Fibroblast of skin of left quadriceps (primary cell): ENCODE measurements at places on chromosomes 3 and 15.

GRCh38 chr3:190272747-190273146, 49.5 kb downstream of the CLDN1 start:
- DNase-seq: no peak

DNA sequence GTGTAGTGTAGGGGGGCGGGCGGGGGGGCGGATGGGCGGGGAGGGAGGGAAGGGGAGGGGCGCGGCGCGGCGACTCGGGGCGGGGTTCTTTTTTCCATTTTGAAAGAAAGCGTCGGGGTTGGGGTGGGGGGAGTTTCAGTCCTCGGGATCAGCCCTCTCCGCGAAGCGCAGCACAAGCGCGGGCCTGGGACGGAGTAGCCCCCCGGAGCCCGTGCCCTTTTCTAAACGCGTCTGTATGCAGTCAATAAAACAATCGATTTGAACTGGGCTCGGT, 6.1 kb downstream of the ISLR2 start:
- DNase-seq: no peak

DNA sequence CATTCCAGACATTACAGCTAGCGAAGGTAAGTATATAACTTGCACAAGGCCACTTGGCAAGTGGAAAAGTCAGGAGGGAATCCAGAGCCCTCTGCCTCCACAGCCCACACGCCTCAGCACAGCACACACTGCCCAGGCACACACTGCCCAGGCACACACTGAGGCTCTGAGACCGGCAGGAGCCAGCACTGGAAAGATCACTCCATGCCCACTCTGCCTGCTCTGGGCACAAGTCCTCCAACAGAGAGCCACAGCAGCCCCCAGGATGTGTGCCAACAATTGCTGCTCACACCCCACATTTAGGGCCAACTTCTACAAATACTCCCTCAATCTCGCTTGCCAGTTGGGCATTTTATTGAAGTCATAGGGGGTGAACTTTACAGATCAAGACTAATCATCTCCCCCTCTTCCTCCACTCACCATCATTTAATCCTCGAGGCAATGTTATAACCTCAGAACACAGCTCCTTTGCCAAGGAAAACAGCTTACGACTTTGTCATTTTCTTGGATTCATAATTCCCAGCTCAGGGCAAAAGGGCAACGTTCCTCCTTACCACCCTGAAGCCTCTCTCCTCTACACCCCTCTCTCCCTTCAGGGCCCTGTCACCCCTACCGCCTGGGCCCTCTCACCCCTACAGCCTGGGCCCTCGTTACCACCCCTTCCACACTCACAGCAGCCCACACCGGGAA, 53.0 kb upstream of the TPM1 start:
- DNase-seq: no peak

GRCh38 chr3:18579661-18580060, 154.5 kb upstream of the SATB1 start:
- DNase-seq: no peak

DNA sequence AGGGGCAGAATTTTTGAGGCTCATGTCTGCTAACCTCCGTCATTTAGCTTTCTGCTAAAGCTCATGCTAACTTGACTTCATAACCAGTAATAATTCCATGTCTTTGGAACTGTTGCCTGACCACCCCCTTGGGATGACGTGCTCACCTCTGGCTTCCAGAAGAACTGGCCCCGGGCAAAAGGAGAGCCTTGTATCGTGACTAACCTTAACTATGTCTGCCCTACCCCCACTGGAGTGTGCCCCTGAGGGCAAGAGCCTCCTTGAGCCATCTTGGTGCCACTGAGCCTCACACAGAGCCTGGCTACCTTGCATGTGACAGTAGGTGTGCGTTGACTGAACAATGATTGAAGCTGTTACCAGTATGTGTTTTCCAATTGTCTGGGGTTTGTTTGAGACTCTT, 4.7 kb downstream of the LRRK1 start:
- no peak for DNase-seq

DNA sequence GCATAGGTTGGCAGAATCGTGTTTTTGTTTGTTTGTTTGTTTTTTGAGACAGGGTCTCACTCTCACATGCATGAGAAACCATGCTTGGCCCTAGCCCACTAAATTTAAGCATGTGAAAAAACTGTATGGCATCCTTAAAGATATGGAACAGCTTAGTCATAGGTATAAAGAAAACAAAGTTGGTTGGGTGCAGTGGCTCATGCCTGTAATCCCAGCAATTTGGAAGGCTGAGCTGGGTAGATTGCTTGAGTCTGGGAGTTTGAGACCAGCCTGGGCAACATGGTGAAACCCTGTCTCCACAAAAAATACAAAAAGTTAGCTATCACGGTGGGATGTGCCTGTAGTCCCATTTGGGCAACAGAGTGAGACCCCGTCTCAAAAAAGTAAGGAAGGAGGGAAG, 25.2 kb downstream of the EXD1 start:
- no peak for DNase-seq

DNA sequence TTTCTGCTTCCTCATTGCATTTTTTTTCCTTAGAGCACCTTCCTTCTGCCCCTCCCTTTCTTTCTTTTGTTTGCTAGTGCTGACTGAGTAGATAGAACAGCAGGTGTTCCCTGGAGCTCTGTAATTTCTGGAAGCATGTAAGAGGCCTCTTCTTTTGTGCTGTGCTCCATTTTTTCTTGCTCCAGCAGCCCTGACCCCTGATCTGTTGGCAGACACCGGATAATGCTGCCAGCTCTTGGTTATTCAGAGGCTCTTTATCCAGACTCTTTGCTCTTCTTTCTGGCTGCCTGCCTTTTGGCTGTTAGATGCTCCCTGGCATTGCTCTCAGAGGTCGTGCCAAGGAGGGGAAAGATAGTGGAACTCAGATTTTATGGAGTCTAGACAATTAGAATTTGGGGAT, 104.4 kb upstream of the RBMS3 start:
- no peak for DNase-seq

- no peak for DNase-seq
These were observed 56.5 kb downstream of the SMAD3 start for GRCh38 chr15:67121644-67122605.

DNA sequence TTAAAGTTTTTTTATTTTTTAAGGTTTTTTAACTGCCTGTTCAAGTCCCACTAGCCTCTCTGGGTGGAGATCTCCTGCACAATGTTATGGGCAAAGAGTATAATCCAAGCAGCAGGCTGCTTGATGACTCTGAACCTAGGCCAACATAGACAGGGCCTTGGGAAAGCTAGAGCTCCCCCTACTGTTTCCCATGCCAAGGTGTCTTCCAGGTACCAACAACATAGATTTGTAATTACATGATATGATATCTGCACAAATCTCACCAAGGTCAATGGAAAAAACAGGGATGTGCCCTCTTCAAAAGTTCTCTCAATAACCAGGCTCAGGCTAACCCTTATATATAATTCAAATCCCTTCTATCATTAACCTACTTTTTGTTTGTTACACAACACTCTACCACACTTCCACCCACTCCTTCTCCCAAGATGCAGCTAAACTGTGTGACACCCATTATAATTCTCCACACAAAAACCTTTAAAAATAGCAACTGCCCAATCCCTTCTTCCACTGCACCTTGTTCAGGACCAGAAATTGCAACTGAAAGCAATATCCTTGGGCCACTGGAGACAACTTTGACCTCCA, 43.8 kb downstream of the RBM15B start:
- peak; percentile 6 for DNase-seq
